Muscle of arm (tissue), 14 donors: ENCODE measurements at places on chromosomes 4 and X.

- DNase-seq, result no peak
These were observed 26.5 kb upstream of the MANBA start for GRCh38 chr4:102787096-102787881.

GRCh38 chr4:180106122-180106521 is 2137.1 kb upstream of the TENM3 start:
- no peak for DNase-seq

DNA sequence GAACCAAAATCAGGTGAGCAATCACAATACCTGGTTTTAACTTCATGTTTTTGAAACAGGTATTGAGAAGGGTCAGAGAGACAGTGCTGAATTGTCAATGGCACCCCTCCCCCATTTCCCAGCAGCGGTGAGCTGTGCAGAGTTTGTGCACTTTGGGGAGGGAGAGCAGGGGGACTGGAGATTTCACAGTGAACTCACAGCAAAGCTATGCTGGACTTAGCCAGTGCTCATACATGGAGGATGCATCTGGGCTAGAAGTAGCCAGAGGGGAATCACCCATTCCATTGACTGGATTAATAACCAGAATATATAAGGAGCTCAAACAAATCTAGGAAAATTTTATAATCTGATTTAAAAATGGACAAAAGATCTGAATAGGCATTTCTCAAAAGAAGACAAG is 612.6 kb downstream of the STPG2 start:
- no peak for DNase-seq

GRCh38 chr4:154516318-154517029 is 24.9 kb upstream of the DCHS2 start:
- no peak for DNase-seq

DNA sequence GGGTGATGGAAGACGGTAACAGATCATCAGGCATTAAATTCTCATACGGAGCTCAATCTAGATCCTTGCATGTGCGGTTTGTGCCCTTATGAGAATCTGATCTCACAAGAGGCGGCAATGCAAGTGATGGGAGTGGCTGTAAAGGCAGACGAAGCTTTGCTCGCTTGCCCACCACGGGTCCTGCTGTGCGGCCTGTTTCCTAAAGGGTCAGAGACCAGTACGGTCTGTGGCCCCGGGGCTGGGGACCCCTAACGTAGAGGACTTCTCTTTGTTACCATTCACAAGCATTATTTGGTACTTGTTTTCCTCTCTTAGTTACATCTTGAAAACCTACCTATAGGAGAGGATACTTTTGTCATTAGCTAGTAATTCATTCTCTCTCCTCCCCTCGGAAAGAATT is 221.0 kb downstream of the ADAM29 start:
- no peak for DNase-seq

DNA sequence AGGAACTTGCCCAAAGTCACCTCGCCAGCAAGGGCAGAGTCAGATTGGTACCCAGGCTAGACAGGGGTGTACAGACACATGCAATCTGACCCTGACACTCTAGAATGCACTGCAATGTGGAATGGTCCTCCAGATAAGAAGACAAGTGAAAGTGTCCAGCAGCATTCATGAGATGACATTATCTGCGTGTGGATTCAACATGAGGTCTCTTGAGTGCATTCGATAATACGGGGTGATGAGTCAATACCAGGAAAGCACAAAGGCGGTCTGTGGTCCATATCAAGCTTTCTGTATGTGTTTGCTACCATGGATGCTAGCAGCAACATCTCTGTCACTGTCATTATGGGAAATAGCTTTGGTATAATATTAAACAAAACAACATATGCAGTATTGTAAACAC is 6.8 kb upstream of the XAGE3 start:
- no peak for DNase-seq

DNA sequence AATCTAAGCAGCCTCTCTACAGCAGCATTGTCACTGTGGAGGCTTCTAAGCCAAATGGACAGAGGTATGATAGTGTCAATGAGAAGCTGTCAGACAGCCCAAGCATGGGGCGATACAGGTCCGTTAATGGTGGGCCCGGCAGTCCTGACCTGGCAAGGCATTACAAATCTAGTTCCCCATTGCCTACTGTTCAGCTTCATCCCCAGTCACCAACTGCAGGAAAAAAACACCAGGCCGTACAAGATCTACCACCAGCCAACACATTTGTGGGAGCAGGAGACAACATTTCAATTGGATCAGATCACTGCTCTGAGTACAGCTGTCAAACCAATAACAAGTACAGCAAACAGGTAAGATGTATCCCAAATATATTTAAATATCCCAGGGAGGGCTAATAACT is 4.1 kb downstream of the PCDH7 start:
- DNase-seq, result no peak

GRCh38 chr4:57051095-57051494 is 59.1 kb downstream of the IGFBP7 start:
- no peak for DNase-seq

- DNase-seq, result peak; percentile 61
These were observed 12.1 kb upstream of the CC2D2A start for GRCh38 chr4:15457406-15458201.

DNA sequence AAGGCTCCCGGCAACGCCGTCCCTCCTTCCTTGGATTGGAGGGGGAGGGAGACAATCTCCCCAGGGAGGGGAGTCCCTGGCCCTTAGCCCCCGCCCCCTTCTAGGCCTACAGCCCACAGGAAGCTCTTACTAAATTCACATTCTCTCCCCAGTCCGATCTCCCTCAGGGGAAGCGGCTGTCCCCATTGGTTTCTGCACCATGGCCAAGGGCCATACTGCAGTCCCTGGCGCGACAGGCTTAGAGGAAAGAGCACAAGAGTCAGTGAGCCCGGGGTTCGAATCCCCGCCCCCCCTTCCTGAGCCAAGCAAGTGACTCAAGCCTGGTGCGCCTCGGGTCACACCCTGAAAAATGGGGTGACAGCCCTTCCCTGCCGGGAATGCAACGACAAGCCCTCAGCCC is 1.1 kb downstream of the ABLIM2 start:
- DNase-seq, result no peak

GRCh38 chr4:30839583-30840520 is 119.7 kb downstream of the PCDH7 start:
- DNase-seq, result no peak

- peak; percentile 20 for DNase-seq
These were observed 158.4 kb downstream of the TENT5D start for GRCh38 chrX:80578517-80579105.

DNA sequence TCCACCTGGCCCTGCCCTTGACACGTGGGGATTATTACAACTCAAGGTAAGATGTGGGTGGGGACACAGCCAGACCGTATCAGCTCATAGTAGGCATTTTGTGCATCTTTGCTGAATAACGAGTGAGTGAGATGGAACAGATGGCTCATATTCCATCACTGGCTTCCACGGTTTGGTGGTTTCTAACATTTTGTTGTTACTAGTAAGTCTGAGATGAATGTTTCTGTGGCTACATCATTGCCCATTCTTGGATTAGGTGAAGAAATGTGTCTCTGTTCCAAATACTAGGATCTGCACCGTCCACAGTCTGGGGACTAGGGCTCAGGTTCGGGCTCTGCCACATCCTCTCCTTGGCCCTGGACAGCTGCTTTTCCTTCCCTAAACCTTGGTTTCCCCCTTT is 3.6 kb downstream of the ABLIM2 start:
- no peak for DNase-seq

DNA sequence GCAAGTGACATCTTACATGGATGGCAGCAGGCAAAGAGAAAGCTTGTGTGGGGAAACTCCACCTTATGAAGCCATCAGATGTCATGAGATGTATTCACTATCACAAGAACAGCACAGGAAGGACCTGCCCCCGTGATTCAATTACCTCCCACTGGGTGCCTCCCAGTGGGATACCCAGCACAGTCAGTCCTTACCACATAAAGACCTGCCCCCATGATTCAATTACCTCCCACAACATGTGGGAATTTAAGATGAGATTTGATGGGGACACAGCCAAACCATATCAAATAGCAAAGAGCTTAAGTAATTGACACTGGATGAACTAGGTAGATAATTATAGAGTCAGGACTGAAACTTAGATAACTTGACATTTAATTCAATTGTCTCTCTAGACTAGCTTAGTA is 85.6 kb downstream of the SLIT2 start:
- no peak for DNase-seq

DNA sequence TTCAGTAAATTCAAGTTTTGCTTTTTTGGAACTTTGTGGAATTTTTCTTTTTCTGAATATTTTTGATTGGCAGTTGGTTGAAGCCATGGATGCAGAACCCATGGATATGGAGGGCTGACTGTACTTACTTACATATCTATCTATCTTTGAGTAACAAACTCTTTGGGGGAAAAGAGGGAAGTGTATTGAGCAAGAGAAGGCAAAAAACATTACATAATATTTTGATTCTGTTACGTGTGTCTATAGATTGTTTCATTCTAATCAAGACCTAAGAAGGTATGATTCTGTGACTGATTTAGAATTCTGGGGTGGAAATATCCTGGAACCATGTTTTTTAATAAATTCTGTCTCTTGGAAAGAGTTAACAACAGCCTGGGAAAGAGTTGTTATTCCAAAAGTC is 31.5 kb downstream of the GRSF1 start:
- DNase-seq, result no peak

- DNase-seq, result no peak
These were observed 622.7 kb downstream of the RAB28 start for GRCh38 chr4:12861422-12861821.

DNA sequence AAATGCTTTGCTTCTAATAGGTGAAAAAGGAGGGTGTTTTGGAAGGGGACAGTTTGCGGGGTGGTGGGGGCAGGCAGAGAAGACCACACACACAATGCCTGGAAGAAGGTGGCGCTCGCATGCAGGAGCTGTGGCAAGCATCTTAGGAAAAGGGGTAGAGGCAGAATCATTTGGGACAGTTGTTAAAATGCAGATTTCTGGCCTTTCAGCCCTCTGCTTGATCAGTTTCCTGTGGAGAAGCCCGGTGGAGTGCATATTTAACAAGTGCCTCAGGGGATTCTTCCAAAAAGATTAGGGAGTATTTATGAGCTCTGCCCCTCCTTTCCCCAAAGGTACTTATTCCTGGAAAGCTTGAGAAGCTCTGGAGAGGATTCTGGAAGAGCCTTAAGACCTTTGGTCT is 4.8 kb downstream of the NOCT start:
- no peak for DNase-seq

DNA sequence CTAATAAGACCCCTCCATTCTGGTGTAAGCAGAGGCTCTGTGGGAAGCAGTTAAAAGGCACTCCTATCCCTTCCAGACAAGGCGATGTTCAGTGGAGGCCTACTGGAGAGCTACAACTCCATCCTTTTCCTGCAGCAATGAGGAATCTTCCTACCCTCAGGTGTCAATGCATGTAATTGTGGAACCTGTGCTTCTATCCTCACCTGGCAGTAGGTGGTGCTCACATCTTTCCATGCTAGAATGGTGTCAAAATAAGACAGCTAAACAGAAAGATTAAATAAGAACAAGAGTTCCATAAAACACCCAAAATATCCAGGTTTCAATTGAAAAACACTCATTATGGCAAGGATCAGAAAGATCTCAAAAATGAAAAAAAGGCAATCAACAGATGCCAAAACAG is 224.6 kb downstream of the IL15 start:
- no peak for DNase-seq

- peak; percentile 62 for DNase-seq
These were observed 42.0 kb downstream of the PSAPL1 start for GRCh38 chr4:7392438-7393421.

DNA sequence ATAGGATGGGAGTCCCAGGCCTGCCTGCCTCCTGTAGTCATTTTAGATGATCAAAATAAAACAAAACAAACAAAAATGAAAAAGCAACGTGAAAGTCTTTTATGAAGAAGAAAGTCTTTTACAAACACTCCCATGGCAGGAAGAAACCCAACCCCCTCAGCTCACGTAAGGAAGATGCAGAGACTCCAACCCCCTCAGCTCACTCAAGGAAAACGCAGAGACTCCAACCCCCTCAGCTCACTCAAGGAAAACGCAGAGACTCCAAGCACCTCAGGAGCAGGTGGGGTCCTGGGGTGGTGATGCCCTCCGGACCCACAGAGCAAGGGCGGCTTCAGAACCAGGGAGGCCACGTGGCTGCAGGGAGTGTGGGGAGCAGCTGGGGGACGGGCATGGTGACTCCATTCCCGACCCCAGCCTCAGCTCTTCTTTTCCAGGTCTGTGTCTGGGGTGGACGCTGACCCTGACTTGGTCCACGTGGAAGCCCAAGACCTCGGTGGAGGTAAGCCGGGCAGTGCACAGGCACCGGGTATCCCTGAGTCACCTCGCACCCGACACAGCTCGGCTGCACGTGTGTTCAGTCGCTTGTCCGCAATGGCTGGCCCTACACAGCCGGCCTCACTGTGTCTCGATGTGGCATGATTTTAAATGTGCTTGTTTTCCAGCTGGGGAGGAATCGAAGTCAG is 226.5 kb upstream of the PSAPL1 start:
- DNase-seq, result no peak

DNA sequence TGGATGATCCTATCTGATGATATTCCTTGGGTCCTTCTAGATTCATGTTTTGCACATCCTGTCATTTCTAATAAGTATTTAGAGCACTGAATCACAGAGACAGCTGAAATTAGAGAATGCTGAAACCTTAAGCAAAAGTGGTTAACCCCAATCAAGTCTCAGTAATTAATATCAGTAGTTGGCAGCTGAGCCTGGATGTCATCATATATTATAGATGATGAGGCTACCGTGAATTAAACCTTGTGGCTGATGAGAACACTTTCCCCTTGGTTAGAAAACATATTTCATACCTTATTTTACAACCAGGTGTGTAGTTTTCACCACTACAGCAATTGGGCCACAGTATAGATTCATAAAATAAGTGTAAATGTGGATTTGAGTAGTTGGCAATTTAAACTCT is 499.0 kb downstream of the PDGFC start:
- no peak for DNase-seq

- DNase-seq, result no peak
These were observed 2.9 kb upstream of the HAND2 start for GRCh38 chr4:173532725-173533511.

DNA sequence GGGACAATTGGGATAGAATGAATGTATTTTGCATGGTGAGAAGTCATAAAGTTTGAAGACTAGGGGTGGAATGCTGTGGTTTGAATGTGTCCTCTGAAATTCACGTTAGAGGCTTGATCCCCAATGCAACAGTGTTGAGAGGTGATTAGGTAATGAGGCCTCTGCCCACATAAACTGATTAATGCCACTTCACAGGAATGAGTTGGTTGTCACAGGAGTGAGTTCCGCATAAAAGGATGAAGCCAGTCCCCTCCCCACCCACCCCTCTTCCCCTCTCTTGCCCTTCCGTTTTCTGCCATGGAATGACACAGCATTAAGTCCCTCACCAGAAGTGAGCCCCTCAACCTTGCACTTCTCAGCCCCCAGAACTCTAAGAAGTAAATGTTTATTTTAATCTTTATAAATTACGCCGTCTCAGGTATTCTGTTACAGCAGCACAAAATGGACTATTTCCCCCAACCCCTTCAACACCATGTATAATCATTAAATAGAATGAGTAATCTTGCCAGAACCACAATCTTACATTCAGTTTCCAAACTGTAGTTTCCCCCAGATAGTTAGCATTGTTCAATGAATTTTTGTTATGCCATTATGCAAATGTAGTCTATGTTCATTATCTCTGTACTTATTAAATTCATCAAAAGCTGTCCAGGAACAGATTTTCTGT is 5.5 kb upstream of the MMAA start:
- DNase-seq, result no peak

- DNase-seq, result no peak
These were observed 44.6 kb upstream of the SORCS2 start for GRCh38 chr4:7147661-7148310.
